ENCODE measurements at places on chromosomes 4 and X. TPM values are rescaled to one million over a fixed set of nuclear protein-coding genes. Genes with fewer than 3 reads are reported as not detected.

Gene SLC34A2
- total RNA-seq, result 4.5 TPM

DNA sequence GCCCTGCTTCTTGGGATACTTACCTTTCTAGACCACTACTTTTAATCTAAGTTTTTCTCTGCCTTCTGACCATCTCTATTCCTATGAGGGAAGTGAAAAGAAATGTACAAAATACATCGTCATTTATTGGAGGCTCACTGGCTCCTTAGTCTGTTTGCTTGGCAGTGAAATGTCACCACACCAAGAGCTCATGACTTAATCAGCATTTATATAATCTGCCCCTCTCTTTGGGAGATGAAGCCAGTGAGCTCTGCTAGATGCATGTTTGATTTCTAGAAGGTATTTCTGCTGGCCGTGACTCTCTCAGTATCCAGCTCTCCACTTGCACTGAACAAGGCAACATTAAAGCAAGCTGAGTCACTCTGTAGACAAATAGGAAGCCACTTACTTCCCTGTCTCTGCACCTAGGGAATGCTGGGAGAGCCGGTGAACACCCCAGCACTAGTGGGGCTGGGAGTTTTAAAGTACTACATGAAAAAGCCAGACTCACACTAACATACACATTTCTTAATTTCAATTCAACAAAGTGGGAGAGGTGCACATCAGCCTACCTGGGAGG lies 79.1 kb downstream of the MID1IP1 start:
- no peak for DNase-seq

GRCh38 chr4:176226736-176227135 lies 31.4 kb upstream of the SPATA4 start:
- no peak for DNase-seq

GRCh38 chrX:150303386-150304097 lies 59.6 kb upstream of the MAMLD1 start:
- no peak for DNase-seq

Gene ARHGEF38
- 0.51 TPM for total RNA-seq

GRCh38 chr4:140141210-140141835 lies 12.7 kb downstream of the MAML3 start:
- no peak for DNase-seq

GRCh38 chr4:138329506-138330070 lies 87.4 kb upstream of the SLC7A11 start:
- DNase-seq, result peak; percentile 53

- DNase-seq, result no peak
Observed at GRCh38 chrX:9781941-9782340, 4.3 kb upstream of the SHROOM2 start.

DNA sequence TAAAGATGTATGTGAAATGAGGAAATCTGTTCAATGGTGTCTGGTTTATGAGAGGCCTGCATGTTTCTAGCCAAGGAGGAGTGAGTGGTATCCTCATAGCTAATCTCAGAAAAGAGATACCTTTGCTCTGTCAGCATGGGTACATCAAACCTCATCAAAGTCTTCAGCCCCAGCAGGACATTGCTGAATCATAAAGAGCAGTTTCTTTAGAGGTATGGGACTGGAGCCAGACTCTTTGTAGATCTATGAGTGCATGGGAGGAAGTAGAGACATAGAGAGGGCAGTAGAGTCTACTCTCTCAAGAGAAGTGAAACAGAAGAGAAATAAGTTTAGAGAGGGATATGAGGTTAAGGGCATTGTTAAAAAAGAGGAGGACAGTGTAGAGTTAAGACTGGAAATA lies 1950.9 kb downstream of the ARAP2 start:
- no peak for DNase-seq

DNA sequence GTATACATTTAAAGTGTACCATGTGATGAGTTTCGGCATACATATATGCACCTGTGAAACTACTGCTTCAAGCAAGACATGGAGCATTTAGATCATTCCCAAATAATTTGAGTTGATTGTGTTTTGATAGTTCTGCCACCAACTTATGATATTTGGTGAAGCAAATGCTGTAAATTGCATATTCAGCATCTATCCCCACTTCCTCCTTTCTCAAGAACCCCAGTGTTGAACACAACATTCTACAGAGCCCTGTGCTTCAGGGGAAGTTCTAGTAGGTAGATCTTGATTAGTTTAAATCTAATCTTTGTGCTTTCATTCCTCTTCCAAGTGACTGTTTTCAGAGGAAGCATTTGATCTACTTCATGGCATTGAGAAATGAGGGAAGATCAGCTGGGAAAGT lies 5.4 kb upstream of the SHROOM3 start:
- DNase-seq, result no peak

Gene SSX1
- total RNA-seq, result not detected

DNA sequence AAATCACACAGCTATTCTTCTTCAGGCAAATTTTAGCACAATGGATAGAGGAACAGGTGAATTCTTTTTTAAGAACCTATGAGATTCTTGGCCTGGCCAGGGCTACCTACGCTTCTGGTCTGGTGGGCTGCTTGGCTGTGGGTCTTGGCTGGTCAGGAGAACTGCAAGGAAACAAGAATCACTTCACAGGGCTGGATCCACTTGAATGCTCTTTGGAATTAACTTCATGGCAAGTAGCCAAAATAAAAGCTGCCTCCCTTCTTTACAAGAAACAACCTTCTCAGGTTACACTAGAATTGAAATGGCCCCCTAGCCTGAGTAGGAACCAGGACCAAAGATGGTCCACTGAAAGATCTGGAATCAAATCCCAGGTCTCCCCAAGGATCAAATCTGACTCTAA lies 519.1 kb downstream of the IQCM start:
- DNase-seq, result no peak

GRCh38 chr4:11889099-11889498 lies 460.4 kb upstream of the HS3ST1 start:
- DNase-seq, result no peak

DNA sequence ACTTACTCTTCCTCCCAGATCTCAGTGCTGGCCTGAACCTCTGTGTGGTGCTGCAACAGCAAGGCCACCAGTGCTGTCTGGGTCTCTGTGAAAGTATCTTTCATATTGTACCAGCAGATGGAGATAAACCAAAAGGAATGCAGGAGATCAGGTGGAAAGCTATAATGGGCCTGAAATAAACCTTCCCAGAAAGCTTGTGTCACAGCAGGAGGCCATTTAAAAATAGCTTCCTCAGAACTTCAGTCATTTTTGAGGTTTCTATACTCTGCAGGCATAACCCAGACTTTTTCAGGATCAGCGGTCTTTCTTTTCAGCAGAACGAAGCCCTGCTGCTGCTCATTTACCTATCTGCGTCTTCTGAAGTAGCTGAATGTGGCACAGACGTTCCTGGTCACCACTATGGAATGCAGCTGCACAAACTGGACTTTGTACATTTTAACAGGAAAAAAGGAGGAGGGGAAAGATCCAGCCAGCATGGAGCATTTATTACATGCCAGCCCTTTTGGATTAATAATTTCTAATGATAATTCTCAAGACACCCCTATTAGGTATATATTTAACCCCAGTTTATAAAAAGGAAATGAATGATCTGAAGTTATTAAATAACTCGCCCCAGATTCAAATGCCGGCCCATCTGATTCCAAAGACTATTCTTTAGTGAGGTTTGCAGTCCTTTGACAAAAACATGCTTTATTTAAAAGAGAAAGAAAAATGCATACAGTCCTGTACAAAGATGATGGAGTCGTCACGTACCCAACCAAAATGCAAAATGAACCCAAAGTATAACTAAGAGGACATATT lies 119.7 kb downstream of the NFKB1 start:
- DNase-seq, result no peak

DNA sequence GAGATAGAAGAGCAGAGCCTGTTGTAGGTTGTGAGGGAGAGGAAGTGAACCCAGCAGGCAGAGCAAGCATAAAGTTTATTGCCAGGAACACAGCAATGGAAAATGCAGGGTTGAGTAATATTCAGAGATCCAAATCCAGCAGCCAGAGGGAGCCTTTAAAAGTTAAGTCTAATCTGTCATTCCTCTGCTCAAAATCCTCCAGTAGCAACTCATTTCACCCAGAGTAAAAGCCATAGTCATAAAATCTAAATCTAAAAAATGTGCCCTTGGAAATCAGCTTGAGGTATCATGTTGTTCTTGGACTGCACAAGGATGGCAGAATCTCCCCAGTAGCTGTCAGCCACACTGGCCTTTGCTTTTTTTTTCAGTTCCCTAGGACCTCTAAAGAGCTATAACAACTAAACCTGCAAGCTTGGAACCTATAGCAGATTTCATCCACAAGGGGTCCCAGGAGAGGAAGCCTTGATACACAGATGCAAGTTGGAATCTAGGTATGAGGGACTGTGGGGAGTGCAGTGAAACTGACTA lies 62.9 kb upstream of the FRAS1 start:
- DNase-seq, result peak; percentile 88

DNA sequence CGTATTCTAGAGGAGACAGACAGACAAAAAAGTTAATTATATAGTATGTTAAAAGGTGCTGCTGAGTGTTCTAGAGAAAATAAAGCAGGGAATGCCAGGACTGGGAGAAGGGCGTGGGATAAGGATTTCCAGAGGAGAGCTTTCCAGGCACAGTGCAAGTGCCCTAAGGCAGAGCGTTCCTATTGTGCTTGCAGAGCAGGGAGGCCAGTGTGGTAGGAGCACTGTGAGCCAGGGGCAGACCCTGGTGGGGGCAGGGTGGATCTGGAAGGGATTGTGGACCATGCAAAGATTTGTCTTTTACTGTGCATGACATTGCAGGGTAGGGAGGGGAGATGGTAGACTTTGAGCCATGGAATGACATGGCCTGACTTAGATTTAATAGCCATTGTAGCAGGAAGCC lies 25.8 kb downstream of the EXOC1 start:
- no peak for DNase-seq

GRCh38 chr4:74315376-74315775 lies 7.1 kb downstream of the EPGN start:
- no peak for DNase-seq

Gene NXF2
- 0.75 TPM for total RNA-seq

GRCh38 chr4:137359691-137360315 lies 172.5 kb downstream of the PCDH18 start:
- no peak for DNase-seq

GRCh38 chrX:132114607-132115006 lies 13.2 kb downstream of the FRMD7 start:
- DNase-seq, result no peak

DNA sequence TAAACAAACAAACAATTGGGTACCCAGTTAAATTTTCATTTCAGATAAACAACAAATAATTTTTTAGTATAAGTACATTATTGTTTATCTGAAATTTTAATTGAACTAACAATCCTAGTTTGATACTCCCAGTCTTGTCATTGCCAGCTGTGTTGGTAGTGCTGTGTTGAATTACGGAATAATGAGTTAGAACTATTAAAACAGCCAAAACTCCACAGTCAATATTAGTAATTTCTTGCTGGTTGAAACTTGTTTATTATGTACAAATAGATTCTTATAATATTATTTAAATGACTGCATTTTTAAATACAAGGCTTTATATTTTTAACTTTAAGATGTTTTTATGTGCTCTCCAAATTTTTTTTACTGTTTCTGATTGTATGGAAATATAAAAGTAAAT lies 2.9 kb downstream of the CXCL8 start:
- no peak for DNase-seq

GRCh38 chr4:38979081-38979480 lies 53.1 kb downstream of the TMEM156 start:
- no peak for DNase-seq

GRCh38 chr4:95552942-95553550 lies 4.3 kb upstream of the UNC5C start:
- no peak for DNase-seq

Gene XAGE1B
- not detected for total RNA-seq

DNA sequence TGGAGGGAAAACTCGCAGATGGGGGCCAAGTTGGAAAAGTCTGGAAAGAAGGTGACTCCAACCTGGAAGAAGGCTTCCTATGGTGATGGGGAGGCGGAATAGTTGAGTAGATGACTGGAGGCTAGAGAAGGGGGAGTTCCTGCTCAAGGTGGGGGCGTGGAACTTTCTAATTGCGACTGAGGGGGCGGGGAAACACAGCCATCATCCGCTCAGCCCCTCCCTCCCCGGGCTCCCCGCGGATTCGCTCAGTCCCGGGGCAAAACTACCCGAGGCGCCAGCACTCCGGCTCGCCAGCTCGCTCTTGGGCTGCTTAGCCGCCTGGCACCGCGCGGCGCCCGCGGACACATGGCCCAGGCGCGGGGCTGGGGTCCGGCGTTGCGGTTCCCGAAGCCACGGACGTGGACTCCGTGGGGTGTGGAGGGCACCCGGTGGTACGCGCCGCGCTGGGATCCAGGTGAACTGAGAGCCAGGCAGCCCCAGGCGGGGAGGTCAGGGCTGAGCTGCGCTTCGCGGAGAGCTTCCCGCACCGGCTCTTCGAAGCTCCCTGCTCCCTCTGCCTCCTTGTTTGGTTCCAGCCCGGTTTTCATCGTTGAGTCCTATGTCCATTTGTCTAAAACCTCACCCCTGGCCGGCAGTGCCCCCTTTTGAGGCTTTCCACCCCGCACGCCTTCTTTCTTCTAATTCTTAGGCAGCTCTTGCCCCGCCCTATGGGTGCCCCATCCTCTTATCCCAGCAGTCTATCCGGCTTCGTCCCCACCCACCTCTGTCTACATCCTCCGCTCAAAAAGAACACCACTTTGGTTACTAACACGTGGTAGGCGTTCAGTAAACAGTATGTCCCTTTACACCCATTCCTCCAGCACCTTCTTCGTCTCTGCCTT lies 38.9 kb downstream of the STARD8 start:
- peak; percentile 85 for DNase-seq
